ENCODE measurements at places on chromosomes 3 and 15. TPM values are rescaled to one million over a fixed set of nuclear protein-coding genes. Genes with fewer than 3 reads are reported as not detected.

ISLR gene
- total RNA-seq, result 0.43 TPM

GRM7 gene
- not detected for total RNA-seq

ACTL6A gene
- 50.1 TPM for total RNA-seq

LRRC58 gene
- total RNA-seq, result 14.5 TPM

GPR156 gene
- 0.32 TPM for total RNA-seq

NR2E3 gene
- total RNA-seq, result not detected

SEC62 gene
- 78.0 TPM for total RNA-seq

CADM2 gene
- total RNA-seq, result 0.10 TPM

KLHL24 gene
- total RNA-seq, result 8.3 TPM

KCNMB3 gene
- 0.95 TPM for total RNA-seq

Measured in A549 treated with GW870086 at 1 μM for 4 hours (cell line).